Adrenal gland (tissue), 19 donors: ENCODE measurements at places on chromosomes 2 and 18. TPM values are rescaled to one million over a fixed set of nuclear protein-coding genes. Genes with fewer than 3 reads are reported as not detected.

The CNDP1 gene
- 0.27 TPM for polyA plus RNA-seq

The FAP gene
- 0.64 TPM for polyA plus RNA-seq

The ARHGEF33 gene
- 2.1 TPM for polyA plus RNA-seq

The GKN1 gene
- 0.68 TPM for polyA plus RNA-seq

The STPG4 gene
- polyA plus RNA-seq, result not detected

The LRATD1 gene
- polyA plus RNA-seq, result 2.7 TPM

The FIGN gene
- polyA plus RNA-seq, result 5.4 TPM

The DLGAP1 gene
- polyA plus RNA-seq, result 4.4 TPM

The GTF2A1L gene
- 0.37 TPM for polyA plus RNA-seq

The PAX8 gene
- 5.6 TPM for polyA plus RNA-seq

The ZAP70 gene
- 8.3 TPM for polyA plus RNA-seq

The TOGARAM2 gene
- 0.16 TPM for polyA plus RNA-seq

The ESPNL gene
- not detected for polyA plus RNA-seq

The RTP5 gene
- polyA plus RNA-seq, result not detected

The MROH2A gene
- polyA plus RNA-seq, result not detected

The RGPD4 gene
- polyA plus RNA-seq, result not detected

The NTSR2 gene
- polyA plus RNA-seq, result 3.0 TPM

The CYRIA gene
- 2.4 TPM for polyA plus RNA-seq

The GALR1 gene
- polyA plus RNA-seq, result 0.64 TPM

The SAG gene
- polyA plus RNA-seq, result not detected

The UNC80 gene
- 9.8 TPM for polyA plus RNA-seq

The RPRM gene
- 1.4 TPM for polyA plus RNA-seq

The PJVK gene
- polyA plus RNA-seq, result 3.2 TPM

The ALK gene
- polyA plus RNA-seq, result 0.34 TPM

The NBEAL1 gene
- polyA plus RNA-seq, result 7.3 TPM

The CRYGA gene
- polyA plus RNA-seq, result not detected

The SYT4 gene
- polyA plus RNA-seq, result 18.7 TPM

The GLI2 gene
- 1.7 TPM for polyA plus RNA-seq

The CFC1B gene
- not detected for polyA plus RNA-seq

The FAM237A gene
- polyA plus RNA-seq, result not detected

The OXER1 gene
- 0.16 TPM for polyA plus RNA-seq

The RBM43 gene
- polyA plus RNA-seq, result 5.7 TPM

The MYO3B gene
- polyA plus RNA-seq, result 0.08 TPM

The KLHL30 gene
- polyA plus RNA-seq, result 0.24 TPM

The CDCA7 gene
- 1.3 TPM for polyA plus RNA-seq

The FER1L5 gene
- 0.07 TPM for polyA plus RNA-seq

The LYPD6 gene
- polyA plus RNA-seq, result 0.29 TPM

The INSIG2 gene
- polyA plus RNA-seq, result 6.8 TPM

The ACADL gene
- 5.4 TPM for polyA plus RNA-seq

The LINC00305 gene
- polyA plus RNA-seq, result not detected

The UGT1A3 gene
- not detected for polyA plus RNA-seq

The SULT1C4 gene
- polyA plus RNA-seq, result 0.34 TPM

The CCDC74A gene
- 74.4 TPM for polyA plus RNA-seq

The LIPG gene
- polyA plus RNA-seq, result 0.44 TPM

The GPC1 gene
- 13.4 TPM for polyA plus RNA-seq

The RAB31 gene
- 46.6 TPM for polyA plus RNA-seq

The NEUROD1 gene
- polyA plus RNA-seq, result not detected

The PRSS56 gene
- 0.07 TPM for polyA plus RNA-seq

The ANKRD30BL gene
- not detected for polyA plus RNA-seq

The TYW5 gene
- 8.7 TPM for polyA plus RNA-seq

The COL4A4 gene
- 7.4 TPM for polyA plus RNA-seq

The COL6A3 gene
- polyA plus RNA-seq, result 19.7 TPM

The CCDC68 gene
- 4.8 TPM for polyA plus RNA-seq
